Activated T-cell treated with anti-CD3 and anti-CD28 coated beads for 24 hours (primary cell): ENCODE measurements at places on chromosomes 11 and 22.

GRCh38 chr11:12071574-12071973, 38.8 kb upstream of the MICAL2 start:
- DNase-seq: no peak

DNA sequence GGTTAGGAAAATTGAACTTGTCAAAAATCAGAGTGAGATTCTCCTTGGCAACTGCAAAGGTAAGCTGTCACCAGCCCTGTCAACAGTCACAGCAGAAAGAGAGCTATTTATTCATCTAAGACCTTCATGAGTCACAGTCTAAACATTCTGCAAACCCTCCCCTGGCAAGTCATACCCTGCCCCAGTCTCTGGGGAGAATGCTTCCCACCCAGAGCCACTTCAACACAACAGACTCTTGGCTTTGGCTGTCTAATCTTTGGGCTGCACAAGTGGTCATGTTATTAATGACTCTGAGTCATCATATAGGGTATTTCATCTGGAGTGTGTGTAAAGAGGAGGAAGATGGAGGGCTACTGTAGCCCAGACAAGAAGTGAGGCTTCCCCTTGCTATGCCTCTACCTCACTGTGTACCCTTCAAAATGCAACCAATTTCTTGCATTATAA, 153.4 kb downstream of the CCDC34 start:
- no peak for DNase-seq

- no peak for DNase-seq
Measured at GRCh38 chr11:69211920-69212797, 56.4 kb downstream of the SMIM38 start.

- no peak for DNase-seq
Measured at GRCh38 chr11:120133216-120134105, 4.5 kb downstream of the TRIM29 start.

DNA sequence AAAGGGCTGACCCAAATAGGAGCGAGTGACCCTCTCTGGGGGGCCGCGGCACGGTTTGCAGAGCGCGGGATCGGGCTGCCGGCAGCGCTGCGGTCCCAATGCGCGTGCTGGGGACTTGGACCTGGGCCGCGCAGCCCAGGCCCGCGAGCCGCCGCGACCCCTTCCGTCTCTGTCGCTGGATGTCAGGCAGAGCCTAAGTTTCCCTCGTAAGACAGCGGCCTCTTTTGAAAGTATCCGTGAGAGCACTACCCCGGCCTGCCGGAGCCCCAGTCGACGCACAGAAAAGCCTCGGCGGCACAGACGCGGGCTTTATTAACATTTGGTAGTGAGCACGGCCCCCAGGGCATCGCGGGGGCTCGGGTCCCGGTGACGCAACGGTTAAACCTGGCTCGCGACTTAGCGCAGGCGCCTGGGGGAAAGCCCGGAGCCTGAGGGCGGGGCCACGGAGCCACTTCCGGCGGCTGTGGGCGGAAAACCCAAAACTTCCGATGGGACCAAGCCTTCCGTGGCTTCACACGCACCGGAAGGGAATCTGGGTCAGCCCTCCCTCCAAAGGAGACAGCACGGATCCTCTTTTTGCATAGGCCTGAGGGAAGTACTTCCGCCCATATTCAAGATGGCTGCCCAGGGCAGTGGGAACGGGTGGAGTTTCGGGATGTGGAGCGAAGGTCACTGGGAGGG, 14.8 kb downstream of the BAD start:
- DNase-seq: peak; percentile 98

GRCh38 chr11:130827451-130828377, 88.6 kb downstream of the SNX19 start:
- DNase-seq: no peak

- no peak for DNase-seq
Measured at GRCh38 chr11:87473174-87473573, 435.4 kb downstream of the TMEM135 start.

DNA sequence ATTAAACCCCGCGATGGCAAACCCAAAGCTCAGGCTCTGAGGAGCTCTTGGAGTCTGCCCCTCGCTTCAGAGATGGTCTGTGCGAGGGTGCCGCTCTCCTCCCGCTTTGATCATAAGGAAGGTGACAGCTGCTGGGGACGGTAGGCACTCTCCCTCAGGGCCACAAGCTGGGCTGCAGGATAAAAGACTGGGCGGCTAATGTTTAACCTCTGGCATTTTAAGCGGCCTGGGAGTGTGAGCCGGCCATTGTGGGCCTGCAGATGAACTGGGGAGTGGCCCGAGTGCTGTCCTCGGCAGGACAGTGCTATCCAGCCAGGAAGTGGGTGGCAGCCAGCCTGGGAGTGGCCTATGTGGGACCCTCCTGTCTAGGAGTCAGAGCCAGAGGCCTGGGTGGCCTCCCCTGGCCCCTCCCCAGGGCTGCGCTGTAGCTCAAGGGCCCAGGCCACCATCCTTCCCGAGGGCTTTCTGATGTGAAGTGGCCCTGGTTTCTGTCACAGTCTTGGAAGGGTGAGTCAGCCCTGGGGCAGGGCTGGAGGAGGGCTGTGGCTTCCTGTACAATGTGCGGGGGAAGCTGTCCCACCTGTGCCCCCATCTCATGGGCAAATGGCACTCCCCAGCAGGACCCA, 58.7 kb upstream of the PRODH start:
- no peak for DNase-seq

DNA sequence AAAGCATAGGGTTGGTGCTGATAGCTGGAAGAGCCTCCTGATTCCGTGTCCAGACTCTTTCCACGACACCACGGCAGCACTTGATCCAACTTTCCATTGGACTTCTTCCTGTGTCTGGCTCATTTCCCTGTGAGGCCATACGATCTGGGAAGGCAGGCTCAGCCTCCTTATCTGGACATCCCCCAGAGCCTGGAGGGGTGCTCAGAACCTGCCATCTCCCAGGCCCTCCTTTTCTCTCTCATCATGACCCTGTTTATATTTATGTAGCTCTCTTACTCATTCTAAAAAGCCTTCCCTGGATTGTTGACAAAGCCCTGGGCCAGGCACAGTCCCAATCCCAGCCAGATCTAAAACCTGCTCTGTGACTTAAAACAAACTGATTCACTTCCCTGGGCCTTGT, 7.8 kb upstream of the BCL9L start:
- DNase-seq: no peak

- DNase-seq: no peak
Measured at GRCh38 chr11:11227296-11228085, 125.6 kb downstream of the CSNK2A3 start.

GRCh38 chr11:30763951-30764350, 177.8 kb upstream of the MPPED2 start:
- DNase-seq: no peak

GRCh38 chr22:17085277-17086181, 729 bp downstream of the IL17RA start:
- no peak for DNase-seq

- no peak for DNase-seq
Measured at GRCh38 chr11:128412847-128413791, 174.2 kb downstream of the ETS1 start.

- peak; percentile 66 for DNase-seq
Measured at GRCh38 chr11:59053387-59053786, 32.7 kb upstream of the GLYATL1B start.

GRCh38 chr11:129969920-129970319, 32.7 kb downstream of the PRDM10 start:
- no peak for DNase-seq

- DNase-seq: no peak
Measured at GRCh38 chr11:26286472-26287066, 45.4 kb upstream of the ANO3 start.

DNA sequence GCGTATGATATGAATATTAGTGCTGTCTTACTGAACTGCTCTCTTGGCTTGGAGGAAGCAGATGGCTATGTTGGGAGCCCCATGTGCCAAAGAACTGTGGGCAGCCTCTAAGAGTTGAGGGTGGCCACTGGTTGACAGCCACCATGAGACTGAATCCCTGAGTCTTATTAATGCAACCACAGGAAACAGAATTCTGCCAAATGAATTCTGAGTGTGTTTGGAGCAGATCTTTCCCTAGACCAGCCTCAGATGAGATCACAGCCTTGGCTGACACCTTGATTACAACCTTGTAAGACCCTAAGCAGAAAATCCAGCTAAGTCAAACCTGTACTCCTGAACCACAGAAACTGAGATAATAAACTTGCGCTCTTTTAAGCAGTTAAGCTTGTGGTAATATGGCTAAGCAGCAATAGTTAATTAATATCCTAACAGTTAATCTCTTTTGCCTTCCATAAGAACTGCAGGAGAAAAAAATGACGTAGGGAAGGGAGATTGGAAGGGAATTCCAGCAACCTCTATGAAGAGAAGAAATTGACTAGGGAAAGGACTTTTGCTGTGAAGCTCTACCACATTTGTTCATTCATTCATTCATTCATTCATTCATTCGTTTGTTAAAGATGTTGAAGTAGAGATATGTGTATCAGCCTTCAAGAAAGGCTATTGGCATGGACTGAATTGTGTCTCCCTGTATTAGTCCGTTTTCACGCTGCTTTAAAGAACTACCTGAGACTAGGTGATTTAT, 26.8 kb downstream of the ADM start:
- DNase-seq: no peak

DNA sequence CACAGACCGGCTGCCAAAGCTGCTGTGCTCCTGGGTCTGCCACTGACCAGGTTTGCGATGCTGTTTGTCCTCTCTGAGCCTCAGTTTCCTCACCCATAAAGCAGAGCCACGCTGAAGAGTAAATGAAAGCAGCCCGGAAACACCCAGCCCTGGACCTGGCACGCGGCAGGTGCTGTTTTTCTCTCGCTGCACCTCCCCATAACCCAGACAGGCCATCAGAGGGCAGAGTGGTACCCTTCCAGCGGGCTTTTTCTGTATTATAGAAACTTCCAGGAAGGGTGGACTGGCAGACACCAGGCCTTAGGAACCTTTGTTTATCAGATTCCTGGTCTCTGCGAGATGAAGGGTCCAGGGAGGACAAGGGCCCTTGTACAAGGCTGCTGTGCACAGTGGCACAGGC, 17.9 kb upstream of the FGF19 start:
- no peak for DNase-seq

DNA sequence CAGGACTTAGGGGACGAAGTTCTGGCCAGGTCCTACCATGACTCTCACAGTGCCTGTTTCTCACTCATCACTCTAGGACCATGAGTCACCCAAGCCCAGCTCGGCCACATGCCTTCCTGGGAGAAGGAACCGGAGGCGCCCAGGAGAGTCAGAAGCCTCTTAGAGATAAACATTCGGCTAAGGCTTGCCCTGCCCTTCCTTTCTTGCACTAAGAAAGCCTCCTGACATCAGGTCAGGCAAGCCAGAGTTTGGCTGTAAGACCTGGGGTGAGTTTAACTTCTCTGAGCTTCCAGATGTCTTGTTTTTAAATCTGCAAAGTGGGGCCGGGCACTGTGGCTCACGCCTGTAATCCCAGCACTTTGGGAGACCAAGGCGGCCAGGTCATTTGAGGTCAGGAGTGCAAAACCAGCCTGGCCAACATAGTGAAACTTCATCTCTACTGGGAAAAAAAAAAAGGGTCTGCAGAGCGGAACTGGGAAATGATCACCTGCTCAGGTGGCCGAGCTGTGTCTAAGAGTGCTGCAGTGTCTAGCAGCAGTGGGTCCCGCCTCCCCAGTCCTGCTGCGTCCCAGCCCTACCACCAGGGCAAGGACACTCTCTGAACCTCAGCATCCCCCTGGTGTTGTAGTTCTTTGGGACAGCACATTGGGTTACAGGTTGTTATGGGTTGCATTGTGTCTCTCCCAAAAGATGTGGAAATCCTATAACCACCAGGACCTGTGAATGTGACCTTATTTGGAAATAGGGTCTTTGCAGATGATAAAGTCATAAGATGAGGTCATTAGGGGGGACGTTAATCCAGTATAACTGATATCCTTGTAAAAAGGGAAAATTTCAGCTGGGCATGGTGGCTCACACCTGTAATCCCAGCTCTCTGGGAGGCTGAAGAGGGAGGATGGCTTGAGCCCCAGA, 1.8 kb upstream of the CARS1 start:
- no peak for DNase-seq

DNA sequence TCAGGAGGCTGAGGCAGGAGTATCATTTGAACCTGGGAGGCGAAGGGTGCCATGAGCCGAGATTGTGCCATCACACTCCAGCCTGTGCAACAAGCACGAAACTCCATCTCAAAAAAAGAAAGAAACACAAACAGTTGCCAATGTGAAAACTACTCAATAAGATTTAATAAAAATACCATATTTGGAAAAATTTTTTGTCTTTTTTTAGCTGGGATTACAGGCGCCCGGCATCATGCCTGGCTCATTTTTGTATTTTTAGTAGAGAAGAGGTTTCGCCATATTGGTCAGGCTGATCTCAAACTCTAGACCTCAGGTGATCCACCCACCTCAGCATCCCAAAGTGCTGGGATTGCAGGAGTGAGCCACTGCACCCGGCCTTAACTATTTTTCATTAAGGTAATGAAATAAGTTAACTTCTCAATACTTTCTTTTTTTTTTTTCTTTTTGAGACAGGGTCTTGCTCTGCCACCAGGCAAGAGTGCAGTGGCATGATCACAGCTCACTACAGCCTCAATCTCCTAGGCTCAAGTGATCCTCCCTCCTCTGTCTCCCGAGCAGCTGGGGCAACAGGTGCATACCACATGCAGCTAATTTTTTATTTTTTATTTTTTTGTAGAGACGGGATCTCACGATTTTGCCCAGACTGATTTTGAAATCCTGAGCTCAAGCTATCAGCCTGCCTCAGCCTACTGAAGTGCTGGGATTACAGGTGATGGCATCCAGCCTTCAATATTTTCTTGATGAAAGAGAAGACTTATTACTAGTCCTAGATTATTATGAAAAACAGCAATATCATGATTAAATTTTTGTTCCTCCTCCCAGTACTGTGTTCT, 4746.2 kb upstream of the OR11H1 start:
- DNase-seq: no peak

DNA sequence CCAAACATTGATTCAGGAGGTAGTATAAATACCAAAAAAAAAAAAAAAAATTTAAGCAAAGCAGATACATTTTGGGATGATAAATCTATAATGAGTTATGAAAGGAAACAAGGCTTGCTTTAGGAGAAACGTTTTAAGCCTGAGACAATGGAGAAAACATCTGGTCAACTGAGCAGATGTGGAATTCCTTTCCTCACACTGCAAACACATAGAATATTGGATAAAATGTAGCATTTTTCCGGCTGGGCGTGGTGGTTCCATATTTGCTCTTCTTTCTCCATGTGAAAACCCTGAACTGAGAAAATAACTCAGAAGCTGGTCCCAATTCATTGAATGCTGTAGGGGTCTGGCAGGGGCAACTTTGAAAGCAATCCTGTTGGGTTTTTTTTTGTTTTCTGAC, 33.9 kb downstream of the ENDOD1 start:
- DNase-seq: no peak

DNA sequence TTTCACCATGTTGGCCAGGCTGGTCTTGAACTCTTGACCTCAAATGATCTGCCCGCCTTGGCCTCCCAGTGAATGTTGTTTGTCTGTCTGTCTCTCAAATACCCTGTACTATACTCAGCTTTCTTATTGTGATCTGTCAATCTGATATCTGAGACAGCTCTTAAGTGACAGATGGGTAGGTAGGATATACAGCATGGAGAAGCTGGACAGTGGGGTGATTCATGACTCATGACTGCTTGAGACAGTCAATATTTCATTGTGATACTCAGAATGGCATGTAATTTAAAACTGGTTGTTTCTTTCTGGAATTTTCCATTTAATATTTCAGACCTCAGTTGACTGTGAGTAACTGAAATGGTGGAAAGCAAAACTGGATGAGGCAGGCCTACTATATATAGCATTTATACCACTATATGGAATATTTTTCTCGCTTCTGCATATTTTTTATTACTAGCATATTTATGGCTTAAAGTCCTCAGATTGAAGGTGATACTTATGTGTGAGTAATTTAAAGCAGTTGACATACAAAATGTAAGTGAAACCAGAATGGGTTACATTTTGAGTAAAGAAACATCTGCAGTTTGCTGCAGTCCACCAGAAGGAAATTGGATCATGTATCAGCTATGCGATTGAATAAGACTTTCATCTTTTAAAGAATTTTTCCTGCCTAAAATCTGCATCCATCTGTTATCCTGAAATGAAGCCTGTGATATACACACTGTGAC, 22.3 kb downstream of the ARHGAP42 start:
- no peak for DNase-seq
